ENCODE measurements at places on chromosomes 2 and 18.

DNA sequence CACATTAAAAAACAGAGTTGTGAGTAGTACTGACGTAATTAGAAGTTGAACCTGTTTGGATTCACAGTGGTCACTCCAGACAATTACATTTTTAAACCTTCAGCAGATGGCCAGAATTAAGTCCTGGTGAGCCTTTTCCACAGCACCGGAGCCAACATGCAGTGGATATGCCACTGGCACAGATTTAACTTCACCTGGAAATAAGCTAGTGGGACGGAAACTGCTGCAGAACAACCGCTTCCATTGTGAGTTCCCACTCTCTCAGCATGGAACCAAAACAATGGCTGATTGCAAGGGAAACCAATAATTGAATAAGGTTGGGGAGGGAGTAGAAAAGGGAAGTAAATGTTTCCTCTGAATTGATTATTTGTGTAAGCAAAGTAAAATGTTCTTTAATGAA, 515.1 kb downstream of the STK39 start:
- no peak for DNase-seq

- no peak for DNase-seq
Observed at GRCh38 chr2:33673937-33674336, 74.8 kb upstream of the FAM98A start.

GRCh38 chr2:163741435-163741834, 5.6 kb upstream of the FIGN start:
- no peak for DNase-seq

DNA sequence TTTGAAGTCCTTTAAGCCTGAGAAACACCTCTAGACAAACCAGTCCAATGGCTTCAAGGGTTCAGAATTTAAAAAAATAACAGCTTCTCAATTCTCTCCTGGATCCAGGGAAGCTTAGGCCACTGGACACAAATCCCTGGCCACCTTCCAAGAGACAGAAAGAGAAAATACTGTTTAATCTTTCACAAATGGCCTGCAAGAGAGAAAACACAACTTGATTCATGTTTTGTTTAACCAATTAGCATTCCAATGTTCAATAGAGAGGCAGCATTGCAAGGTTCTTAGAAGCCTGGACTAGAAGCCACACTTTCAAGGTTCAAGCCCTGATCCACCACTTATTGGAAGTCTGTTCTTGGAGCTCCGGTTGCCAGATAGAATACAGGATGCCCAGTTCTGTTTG, 109.0 kb upstream of the PARD3B start:
- DNase-seq: no peak

DNA sequence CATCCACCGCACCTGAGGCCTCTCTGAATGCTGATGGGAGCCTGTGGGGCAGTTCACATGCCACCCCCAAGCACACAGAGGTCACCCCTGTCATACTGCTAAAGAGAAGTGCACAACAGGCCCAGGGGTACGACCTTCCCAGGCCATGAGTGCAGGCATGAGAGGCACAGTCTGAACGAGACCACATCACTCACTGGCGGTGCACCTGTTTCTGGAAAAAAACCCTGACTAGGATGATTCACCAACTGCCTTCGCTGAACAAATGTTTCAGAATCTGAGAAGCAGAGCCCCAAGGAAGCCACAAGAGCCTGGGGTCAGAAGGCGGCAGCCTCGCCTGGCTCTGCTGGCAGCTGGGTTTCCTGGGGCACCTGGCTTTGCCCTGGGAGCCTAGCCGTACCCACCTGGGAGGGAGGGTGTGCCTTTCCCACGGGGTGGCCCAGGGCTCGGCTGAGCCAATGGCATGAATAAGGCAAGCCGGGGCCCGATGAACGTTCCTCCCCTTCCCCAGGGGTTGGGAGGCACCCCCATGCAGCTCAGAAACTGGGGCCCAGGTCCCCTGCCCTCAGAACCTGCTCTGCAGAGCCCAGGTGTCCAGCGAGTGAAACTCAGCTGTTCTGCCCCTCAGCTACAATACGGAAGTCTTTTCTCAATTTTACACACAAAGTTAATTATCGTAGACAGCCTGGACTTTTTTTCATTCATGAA, 73.8 kb downstream of the HDAC4 start:
- DNase-seq: no peak

DNA sequence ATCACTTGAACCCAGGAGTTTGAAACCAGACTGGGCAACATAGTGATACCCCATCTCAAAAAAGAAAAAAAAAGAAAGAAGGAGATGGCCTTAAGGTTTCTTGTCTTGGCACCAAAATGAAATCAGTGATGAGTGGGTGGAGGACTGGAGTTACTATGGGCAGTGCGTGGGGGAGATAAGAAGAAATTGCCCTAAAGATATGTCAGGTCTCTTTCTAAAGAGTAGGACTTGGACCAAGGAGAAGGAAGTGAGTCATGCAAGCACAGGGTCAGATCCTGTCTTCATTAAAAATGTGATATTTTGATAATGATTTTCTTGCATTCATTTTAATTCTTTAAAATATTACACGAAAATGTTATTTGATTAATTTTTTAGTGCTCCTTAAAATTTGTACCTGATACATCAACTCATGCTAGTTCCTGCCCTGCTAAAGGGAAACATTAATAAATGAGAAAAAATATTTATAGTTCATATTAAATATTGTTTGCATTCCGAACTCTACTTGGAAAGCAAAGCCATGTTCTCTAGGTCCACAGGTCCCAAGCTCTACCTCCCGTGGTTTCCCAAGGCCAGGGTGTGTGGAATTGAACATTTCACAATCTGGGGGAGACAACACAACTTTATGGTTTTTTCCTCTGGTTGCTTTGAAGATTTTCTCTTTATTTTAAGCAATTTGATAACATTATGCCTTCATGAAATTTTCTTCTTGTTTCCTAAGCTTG, 62.6 kb upstream of the CTLA4 start:
- no peak for DNase-seq

GRCh38 chr2:193199322-193199721, 1004.6 kb upstream of the TMEFF2 start:
- DNase-seq: no peak

DNA sequence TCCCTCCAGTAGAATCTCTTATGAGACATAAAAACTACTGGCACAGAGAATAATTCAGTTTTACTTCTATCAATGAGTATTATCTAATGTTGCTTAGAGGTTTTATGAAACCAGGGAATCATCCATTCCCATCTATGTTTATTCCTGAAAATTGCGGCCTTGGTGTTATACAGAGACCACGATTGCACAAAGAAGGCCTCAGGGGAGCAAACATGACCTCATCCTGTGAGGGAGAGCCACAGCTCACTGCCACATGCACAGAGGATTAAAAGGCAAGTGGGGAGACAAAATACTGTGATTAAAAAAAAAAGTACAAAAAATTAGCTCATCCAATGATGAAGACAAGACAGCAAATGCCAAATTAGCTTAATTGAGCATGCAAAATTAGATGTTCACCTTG, 111.8 kb upstream of the SLC35G4 start:
- DNase-seq: no peak

DNA sequence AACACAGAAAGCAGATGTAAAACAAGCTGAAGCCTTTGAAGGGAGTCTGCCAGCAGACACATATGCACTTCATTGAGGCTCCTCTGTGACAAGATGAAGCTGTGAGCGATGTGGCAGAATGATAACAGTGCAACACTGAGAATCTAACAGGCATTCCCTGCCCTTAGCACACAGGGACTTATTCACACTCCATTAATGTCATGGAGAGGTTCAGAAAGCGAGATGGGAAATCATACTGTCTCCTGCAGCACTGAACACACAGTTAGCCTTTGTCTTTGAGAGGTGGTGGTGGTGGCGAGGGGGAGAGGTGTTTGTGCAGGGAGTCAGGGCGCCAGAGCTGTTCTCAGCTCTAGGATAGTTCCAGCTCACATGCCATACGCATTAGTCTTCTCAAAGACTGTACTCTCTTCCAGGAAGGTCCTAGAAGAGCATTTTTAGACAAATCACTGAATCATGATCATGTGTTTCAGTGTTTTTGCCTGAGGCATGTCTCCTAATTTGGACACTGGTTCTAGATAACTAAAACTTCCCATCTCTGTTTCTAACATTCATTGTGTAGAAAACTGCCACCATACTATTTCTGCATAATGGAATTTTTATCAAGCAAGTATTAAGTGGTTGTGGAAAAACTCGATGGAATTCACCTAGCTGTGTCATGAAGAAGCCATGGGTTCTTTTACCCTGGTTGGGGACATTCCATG, 93.5 kb upstream of the ITGB6 start:
- DNase-seq: no peak

DNA sequence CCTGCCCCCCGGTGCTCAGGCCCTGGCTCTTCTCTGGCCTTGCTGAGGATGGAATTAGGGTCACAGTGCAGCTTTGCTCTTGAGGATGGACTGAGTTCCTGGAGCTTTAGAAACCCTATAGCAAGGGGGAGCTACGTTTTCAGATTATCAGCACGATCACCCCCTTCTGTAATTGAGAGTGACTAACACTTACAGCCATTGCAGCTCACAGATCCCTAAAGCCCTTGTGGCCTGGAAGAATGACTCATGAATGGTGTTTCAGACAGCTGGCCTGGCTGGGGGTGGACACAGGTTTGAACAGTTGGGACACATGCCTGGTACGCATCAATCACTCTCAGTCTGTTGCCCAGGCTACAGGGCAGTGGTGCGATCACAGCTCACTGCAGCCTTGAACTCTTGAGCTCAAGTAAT, 79.7 kb upstream of the IGFBP5 start:
- DNase-seq: no peak

DNA sequence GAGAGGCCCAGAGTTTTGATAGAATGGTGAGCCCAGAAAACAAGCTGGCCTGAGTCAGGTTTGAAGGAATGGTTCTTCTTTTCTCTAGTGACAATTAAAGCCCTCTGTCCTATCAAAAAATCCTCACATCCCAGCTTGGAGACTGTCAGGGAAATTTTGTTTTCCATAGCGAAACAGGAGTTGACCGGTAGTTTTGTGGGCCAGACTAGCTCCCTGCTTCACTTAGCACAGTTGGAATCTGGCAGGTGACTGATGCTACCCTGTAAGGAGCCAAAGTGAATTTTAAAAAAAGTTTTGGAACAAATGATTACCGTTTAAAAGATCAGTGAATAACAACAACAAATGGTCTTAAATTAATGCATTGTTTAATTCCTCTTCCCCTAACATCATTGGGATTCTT, 6.7 kb downstream of the NAB1 start:
- no peak for DNase-seq

DNA sequence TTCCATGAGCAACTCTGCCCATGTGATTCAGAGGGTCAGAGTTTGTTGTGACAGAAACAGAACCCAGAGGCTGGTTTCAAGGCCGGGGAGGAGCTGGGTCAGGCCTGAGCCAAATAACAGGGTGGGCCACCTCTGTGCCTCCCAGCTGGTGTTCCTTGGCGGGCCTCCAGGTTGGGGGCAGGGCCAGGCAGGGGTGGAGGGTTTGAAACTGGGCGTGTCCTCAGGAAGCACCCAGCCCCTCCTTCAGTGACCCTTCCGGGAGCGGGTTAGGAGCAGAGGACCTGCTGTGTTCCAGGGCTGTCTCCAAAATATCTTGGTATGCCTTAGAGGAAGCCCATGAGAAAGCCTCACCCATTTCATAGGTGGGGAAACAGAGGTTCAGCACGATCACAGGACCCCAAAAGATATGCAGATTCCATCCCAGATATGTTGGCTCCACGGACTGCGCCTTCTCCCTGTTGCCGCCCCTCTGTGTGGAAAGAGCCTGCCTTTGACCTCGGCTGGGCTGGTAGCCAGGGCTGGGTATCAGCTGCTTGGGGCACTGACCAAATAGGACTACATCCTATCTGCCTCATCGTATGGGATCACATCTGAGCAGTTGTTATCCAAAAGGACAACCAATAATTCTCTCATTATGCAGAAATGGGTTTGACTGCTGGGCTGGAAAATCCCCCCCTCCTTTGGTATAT, 74.8 kb upstream of the GLI2 start:
- peak; percentile 38 for DNase-seq

- no peak for DNase-seq
Observed at GRCh38 chr2:3126911-3127621, 250.6 kb downstream of the EIPR1 start.

DNA sequence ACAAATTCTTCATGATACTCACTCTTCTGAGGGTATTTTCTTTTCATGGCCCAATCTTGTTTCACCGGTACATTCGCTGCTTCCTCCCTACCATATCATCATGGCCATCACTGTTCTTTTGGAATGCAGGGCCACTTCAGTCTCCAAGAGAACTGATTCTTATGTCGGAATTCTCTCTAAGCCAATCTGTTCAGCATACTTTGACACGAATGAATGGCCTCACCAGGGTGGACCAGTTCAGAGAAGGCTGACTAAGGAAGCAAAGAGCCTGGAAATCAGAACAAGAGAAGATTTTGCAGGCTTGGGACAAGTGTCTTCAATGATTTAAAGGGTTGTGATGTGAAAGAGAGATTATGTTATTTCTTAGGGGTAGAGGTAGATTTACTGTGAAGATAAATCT, 5.0 kb upstream of the EPB41L5 start:
- DNase-seq: no peak

GRCh38 chr18:45430041-45430440, 185.2 kb upstream of the SLC14A2 start:
- no peak for DNase-seq

- DNase-seq: no peak
Observed at GRCh38 chr18:65415098-65415497, 335.7 kb upstream of the CDH7 start.

- DNase-seq: no peak
Observed at GRCh38 chr2:9974343-9974742, 22.9 kb downstream of the GRHL1 start.

GRCh38 chr18:33264566-33264965, 176.0 kb downstream of the CCDC178 start:
- DNase-seq: no peak

GRCh38 chr18:36700955-36701354, 127.8 kb downstream of the TPGS2 start:
- no peak for DNase-seq

DNA sequence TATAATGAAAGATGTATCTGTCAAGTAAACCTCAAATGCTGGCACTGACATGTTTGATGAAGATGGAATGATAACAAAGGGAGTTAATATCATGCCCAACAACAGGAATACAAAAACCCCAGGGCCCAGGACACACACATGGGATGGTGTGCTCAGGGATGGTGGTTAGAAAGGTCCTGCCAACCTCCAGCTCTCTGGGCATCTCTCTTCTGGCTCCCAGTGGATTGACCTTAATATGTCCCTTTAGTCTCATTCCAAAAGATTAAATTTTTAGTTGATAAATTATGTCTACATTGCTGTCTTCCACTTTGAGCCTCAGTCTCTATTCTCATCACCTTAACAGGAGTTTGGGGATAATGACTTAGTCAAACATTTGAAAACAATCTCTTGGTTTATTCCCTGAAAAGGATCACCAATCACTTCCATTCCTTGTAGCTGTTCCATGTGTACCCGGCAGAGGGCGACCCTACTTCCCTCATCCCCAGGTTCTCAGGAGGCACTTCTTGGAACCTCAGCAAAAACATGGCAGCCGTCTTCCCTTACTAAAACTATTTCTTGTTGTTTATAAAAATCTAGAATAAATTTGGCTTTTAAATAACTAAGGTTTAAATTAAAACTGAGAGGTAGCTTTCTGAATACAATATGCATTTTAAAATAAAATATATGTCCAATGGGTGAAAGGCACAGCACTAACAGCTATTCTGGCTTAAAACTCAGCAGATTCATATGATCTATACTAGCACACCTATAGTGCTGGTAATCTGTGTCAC, 29.6 kb downstream of the MCEE start:
- DNase-seq: peak; percentile 68
